ENCODE measurements at places on chromosomes 4 and X. TPM values are rescaled to one million over a fixed set of nuclear protein-coding genes. Genes with fewer than 3 reads are reported as not detected.

CBLL2 gene
- not detected for total RNA-seq

ZNF141 gene
- total RNA-seq: 3.2 TPM

DKK2 gene
- total RNA-seq: not detected

CCNA2 gene
- 46.7 TPM for total RNA-seq

ASB12 gene
- total RNA-seq: not detected

RAB41 gene
- not detected for total RNA-seq

SPACA5 gene
- total RNA-seq: not detected

CNKSR2 gene
- total RNA-seq: 2.2 TPM

PRDM8 gene
- total RNA-seq: 0.33 TPM

PDZD4 gene
- 4.0 TPM for total RNA-seq

F8A2 gene
- total RNA-seq: not detected

NIPAL1 gene
- 0.39 TPM for total RNA-seq

ARHGAP6 gene
- 0.11 TPM for total RNA-seq

PABPC1L2A gene
- not detected for total RNA-seq

RNF212 gene
- total RNA-seq: 0.81 TPM

IL15 gene
- total RNA-seq: 11.2 TPM

NLGN3 gene
- 1.0 TPM for total RNA-seq

RNF175 gene
- total RNA-seq: not detected

PRDM5 gene
- 2.9 TPM for total RNA-seq

CRMP1 gene
- total RNA-seq: 5.3 TPM

HMGN5 gene
- 2.1 TPM for total RNA-seq

PTTG2 gene
- not detected for total RNA-seq

PPP1R2C gene
- not detected for total RNA-seq

TEX11 gene
- not detected for total RNA-seq

TMEM255A gene
- total RNA-seq: 0.33 TPM

PI4K2B gene
- 4.8 TPM for total RNA-seq

VCX gene
- not detected for total RNA-seq

AP1S2 gene
- total RNA-seq: 19.6 TPM

EMCN gene
- total RNA-seq: not detected

NAP1L3 gene
- 0.37 TPM for total RNA-seq

IL2RG gene
- 0.12 TPM for total RNA-seq

ERVMER34-1 gene
- 0.42 TPM for total RNA-seq

GAGE2A gene
- not detected for total RNA-seq

CNGA1 gene
- not detected for total RNA-seq

PAGE1 gene
- not detected for total RNA-seq

Data from A549 treated with dexamethasone at 1 μM for 4 hours (cell line).